ENCODE measurements at places on chromosomes 12 and 14. TPM values are rescaled to one million over a fixed set of nuclear protein-coding genes. Genes with fewer than 3 reads are reported as not detected.

CACNA2D4 gene
- 35.2 TPM for total RNA-seq

GRCh38 chr12:45577844-45578399, 151.6 kb upstream of the ARID2 start:
- no peak for DNase-seq

GRCh38 chr14:32460267-32460666, 131.2 kb downstream of the AKAP6 start:
- DNase-seq, result no peak

DNA sequence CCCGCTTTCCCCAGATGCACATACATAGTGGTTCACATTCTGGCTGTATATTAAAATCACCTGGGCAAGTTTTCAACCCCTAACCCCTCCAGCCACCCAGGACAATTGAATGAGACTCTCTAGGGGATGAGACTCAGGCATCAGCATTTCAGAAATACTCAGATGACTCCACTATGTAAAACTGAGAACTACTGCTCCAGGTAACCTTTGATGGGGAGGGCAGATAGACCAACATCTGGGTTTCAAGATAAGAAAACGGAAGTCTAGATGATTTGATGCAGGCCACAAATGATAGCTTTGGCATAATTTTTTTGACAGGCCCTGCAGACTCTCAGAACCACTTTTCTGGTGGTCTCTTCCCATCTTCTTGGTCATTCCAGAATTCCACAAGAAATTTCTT, 341.1 kb downstream of the EMP1 start:
- DNase-seq, result no peak

DNA sequence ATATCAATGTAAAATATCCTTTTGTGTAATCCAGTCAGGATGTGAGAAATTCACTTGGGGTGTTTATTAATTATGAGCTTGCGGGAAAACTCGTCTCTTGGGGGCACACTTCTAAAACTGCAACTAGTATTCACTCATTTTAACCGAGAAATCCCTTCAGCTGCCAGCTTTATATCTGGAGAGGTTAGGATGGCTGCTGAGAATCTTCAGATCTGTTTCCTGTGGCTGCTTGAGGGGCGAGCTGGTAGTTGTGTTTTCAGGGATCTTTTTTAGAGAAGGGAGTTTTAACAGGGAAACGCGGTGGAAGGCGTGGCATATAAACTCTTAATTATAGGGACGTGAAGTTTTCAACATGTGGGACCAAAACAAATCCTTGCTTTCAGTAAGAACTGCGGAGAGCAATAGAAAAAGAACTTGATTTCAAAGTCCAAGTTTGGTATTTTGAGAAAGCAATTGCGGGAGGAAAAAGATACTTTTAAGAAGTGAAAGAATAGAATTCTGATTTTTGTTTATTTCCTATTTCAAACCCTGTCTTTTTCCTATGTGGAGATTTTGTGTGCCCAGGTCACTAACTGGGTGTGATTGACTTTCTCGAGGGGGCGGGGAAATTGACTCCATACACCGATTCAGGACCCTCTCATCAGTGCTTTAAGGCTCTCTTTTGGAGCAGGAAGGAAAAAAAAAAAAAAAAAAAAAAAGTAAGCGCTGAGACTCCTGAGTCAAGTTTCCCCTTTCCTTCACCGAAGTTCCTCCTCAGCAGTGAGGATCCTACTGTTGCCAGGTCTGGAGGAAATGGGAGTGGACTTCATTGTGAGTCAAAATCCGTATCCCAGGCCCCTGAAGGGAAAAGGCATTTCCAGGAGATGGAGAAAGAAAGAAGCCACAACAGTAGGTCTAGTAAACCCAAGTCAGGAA, 1.1 kb downstream of the PPFIBP1 start:
- DNase-seq, result peak; percentile 92

DNA sequence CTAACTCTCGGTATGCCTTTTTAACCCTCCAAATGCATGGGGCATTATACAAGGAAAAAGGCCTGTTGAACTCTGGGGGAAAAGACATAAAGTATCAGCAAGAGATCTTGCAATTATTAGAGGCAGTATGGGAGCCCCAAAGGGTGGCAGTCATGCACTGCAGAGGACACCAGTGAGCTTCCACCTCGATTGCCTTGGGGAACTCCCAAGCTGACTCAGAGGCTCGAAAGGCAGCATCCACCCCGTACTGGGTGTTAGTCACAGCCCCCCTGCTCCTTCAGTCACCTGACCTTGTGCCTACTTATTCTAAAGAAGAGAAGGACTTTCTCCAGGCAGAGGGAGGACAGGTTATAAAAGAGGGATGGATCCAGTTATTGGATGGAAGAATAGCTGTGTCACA, 781.4 kb upstream of the TMEM132C start:
- peak; percentile 89 for DNase-seq

GRCh38 chr12:127570793-127571360, 696.1 kb upstream of the TMEM132C start:
- no peak for DNase-seq

- DNase-seq, result no peak
These were observed 1.8 kb downstream of the SPRING1 start for GRCh38 chr12:116735951-116736599.

DNA sequence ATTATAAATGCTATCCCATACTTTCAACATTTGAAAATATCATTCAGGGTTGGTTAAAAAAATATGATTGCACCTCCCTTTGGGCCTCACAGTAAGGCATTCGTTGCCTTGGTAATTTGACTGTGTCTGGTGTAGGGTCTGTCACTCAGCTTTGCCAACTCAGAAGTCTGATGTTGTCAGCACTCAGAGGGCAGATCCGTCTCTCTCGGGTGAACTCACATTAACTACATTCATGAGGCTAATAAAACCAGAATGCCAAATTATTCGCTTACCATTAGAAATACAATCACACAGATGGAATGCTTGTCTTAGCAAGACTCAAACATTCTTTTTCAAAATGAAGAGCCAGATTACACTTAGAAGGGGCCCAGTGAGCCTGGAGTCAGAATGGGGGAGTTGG, 53.0 kb downstream of the NPAS3 start:
- no peak for DNase-seq

- DNase-seq, result peak; percentile 75
These were observed 8.5 kb downstream of the KRT85 start for GRCh38 chr12:52358575-52359350.

GRCh38 chr14:51458563-51458955, 193.2 kb upstream of the FRMD6 start:
- DNase-seq, result peak; percentile 94

Measured in HT1080 (cell line).